ENCODE measurements at places on chromosomes 2 and 18.

GRCh38 chr2:20797096-20797495, 25.8 kb downstream of the LDAH start:
- no peak for DNase-seq

- DNase-seq: peak; percentile 2
Measured at GRCh38 chr18:42028247-42028832, 73.3 kb downstream of the PIK3C3 start.

- DNase-seq: no peak
Measured at GRCh38 chr2:133953524-133953923, 300.3 kb upstream of the MGAT5 start.

- no peak for DNase-seq
Measured at GRCh38 chr18:48539406-48540250, 797 bp downstream of the CTIF start.

DNA sequence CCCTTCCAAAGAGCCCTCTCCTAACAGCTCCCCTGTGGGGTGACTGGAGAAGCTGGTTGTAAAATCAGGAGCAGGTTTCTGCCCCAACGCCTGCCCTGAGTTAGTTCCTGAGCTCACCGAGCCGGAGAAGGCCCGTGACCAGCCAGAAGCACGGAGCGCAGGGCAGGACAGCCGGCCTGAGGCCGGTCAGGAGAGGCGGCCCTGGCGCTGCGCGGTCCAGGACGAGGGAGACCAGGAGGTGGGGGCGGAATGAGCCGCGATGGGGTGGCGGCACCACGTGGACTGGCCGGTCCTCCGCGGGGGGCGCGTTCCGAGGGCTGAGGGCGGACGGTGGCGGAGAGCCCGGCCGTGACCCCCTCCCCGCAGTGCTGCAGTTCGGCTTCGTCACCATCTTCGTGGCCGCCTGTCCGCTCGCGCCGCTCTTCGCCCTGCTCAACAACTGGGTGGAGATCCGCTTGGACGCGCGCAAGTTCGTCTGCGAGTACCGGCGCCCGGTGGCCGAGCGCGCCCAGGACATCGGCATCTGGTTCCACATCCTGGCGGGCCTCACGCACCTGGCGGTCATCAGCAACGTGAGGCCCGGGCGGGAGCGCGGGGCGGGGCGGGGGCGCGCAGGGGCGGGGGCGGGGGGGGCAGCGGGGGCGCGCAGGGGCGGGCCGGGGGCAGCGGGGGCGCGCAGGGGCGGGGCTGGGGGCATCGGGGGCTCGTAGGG, 29.0 kb downstream of the ANO7 start:
- peak; percentile 13 for DNase-seq

- no peak for DNase-seq
Measured at GRCh38 chr18:50626317-50626716, 66.4 kb downstream of the MAPK4 start.

DNA sequence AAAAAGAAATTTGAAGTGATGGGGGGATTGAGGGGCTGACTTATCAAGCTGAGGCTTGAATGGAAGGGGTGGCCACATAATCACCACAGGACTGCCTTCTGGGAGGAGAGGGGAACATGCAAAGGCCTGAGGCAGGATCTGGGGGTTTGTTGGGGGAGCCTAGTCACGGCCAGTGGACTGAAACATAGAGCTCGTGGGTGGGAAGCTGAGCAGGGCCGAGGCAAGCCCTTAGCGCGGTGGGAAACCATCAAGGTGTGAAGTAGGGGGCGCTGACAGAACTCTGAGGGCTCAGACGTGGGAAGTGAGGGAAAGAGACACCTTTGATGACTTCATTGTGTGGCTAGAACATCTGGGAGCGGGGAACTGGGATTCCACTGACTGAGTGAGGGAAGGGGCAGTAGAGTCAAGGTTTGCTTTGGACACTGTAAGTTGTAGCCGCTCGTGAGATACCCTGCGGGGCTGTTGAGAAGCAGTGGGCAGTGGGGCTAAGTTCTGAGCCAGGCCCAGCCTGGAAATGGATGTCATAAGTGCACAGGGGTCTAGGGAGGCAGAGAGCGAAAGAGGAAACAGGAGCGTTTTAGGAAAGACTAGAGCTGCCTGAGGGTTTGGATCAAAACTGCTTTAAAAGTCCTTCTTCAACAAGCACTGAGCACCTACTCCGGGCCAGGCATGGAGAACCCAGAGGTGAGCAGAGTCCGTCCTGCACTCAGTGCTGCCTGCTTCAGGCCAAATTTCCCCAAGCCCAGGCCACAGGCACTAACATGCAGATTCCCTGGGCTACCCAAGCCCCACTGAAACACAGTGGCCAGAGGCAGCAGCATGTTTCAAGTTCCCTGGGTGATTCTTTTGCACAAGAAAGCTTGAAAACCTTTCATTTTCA, 686 bp upstream of the SNORC start:
- DNase-seq: no peak

- no peak for DNase-seq
Measured at GRCh38 chr18:76446321-76447257, 48.5 kb downstream of the ZNF516 start.

DNA sequence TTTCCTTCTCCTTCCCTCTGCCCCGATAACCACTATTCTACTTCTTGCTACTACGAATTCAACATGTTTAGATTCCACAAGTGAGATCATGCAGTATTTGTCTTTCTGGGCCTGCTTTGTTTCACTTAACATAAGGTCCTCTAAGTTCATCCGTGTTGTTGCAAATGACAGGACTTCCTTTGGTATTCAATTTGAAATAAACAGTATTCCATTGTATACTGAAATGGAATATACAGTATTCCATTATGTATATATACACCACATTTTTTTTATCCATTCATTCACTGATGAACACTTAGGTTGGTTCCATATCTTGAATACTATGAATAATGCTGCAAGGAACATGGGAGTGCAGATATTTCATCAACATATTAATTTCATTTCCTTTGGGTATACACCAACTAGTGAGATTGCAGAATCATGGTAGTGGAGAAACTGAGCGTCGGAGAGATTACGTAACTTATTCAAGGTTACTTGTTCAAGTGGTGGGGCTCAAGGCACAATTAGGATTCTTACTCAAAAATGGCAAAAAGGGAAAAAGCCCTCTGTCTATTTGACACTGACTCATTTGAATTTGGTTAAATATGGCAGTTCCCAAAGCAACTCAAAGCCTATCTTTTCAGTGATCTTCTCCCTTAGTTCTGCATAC, 85.1 kb downstream of the CHN1 start:
- no peak for DNase-seq

DNA sequence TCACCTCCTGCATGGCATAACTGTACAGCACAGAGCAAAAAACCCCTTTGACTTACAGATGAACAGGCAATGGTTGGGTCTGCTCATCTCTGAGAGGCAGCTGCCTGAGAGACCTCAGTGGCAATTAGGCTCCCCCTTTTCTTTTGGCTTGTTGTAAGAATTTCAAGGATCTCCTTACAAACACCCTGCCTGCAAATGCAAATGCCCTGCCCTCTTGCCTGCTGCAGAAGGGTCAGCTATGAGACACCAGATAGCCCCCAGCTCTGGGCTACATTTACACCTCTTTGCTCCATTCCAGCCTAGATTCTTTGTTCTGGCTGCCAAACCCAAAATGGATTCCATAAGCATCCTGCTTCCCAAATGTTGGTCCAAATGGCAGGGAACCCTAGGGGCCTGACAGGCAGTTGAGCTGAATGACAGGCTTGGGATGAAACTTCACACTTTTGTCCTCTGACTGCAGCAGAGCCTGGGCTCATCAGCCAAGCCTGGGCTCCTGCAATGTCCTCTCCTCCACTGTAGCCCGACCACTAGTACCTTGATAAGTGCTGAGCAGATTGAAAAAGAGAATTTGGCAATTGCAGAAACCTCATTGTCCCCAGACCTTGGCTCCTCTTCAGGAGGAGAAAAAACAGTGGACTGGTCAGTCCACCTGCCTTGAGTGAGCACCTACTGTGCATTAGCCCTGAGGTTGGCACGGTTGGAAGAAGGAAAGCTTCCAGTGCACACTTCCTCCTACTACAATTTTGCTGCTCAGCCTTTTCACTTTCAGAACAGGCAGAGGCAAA, 678.3 kb downstream of the BCL11A start:
- no peak for DNase-seq

GRCh38 chr2:151638191-151638933, 95.9 kb downstream of the NEB start:
- DNase-seq: no peak

DNA sequence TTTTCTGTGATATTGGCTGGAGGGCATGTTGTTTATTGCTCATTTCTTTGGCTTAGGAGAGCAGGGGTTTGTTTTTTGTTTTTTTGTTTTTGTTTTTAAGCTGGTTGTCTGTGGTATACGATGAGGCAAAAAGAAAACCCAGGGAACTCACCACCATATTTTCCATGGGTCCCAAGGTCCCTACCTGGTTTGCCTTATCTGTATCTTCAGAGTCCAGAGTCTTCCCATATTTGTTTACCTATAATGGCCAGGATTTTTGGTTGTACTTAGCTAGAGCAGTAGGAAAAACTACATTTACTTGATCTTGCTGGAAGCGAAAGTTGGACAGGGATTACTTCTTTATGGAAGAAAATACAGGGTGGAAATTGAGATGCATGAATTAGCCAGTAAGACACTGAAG, 9.5 kb downstream of the LCLAT1 start:
- no peak for DNase-seq

GRCh38 chr2:27771202-27771547, 344 bp upstream of the MRPL33 start:
- DNase-seq: no peak

- DNase-seq: no peak
Measured at GRCh38 chr2:167929484-167929883, 317.9 kb downstream of the STK39 start.

Measured in stimulated activated CD8-positive, alpha-beta memory T cell treated with anti-CD3 and anti-CD28 coated beads, Interleukin-12 subunit alpha, Interleukin-12 subunit beta, amount 100 ng/mL, for 1 hour (primary cell).